ENCODE measurements at places on chromosomes 2 and 18. TPM values are rescaled to one million over a fixed set of nuclear protein-coding genes. Genes with fewer than 3 reads are reported as not detected.
A peak's percentile ranks its signal among the peaks of the same experiment; 100 is the strongest.

Gene C1QL2
- not detected for total RNA-seq

DNA sequence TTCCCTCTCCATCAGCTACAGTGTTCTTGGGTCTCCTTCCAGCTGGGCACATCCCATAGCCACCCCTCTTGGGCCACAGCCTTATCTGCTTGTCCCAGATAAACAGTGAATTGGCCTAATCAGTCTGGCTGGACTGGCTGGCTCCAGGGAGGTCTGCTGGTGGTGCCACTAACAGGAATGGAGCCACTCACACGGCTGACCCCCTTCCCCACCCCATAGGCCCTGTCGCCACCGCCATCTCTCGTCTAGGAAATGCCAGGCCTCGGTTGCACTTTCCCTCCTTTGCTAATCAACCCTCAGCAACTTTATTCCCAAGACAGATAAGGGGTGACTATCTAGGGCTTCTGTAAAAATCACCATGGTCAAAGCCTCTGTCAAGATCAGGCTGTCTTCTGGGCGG is 23.0 kb upstream of the TNP1 start:
- DNase-seq, result no peak

DNA sequence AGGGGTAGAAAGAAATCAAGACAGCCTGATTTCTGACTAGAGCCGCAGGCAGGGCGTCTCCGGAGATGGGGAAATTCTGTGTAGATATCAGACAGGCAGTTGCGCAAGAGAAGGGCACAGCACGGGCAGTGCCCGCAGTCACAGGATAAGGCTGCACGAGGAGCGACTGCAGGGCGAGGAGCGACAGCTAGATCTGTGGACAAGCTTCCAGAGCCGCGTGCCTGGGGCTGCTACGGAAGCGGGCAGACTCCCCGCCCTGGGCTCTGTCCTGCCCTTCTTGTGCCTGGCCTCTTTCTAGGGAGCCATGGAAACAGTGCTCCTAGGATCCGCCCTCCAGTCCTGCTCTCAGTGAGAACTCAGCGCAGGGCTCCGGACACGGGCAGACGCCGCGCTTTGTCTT is 12.6 kb downstream of the MC5R start:
- DNase-seq, result no peak

Gene CCDC102B
- total RNA-seq, result 1.3 TPM

Gene PASK
- total RNA-seq, result 3.3 TPM

DNA sequence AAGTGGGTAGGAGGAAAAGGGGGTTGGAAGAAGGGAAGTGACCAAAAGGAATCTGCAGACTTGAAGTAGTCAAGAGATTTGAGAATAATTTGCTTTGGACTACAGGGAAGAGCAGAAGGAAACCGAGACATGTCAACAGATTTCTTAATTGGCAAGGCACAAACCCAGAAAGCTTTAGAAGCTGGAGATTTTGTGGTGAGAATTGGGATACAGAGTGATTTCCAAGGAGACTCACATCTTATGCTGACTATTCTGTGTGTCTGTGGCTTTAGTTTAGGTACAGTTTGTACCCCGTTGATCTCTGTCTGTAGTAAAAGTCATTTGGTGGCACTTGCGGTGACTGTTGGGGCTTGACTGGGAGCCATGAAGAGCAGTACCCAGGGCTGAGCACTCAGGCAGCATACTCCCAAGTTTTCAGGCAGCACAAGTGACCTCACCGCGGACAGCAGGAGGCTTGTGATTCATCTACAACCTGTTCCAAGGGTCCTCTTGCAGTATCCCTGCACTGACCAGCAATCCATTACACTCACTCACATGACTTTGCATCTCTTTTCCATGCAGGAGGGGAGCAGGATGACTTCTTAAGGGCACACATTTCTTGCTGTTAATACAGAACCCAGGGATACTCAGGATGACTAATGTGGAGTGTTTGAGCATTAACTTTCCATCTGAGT is 97.1 kb upstream of the TNP1 start:
- DNase-seq, result no peak

Gene PDCD1
- total RNA-seq, result not detected

DNA sequence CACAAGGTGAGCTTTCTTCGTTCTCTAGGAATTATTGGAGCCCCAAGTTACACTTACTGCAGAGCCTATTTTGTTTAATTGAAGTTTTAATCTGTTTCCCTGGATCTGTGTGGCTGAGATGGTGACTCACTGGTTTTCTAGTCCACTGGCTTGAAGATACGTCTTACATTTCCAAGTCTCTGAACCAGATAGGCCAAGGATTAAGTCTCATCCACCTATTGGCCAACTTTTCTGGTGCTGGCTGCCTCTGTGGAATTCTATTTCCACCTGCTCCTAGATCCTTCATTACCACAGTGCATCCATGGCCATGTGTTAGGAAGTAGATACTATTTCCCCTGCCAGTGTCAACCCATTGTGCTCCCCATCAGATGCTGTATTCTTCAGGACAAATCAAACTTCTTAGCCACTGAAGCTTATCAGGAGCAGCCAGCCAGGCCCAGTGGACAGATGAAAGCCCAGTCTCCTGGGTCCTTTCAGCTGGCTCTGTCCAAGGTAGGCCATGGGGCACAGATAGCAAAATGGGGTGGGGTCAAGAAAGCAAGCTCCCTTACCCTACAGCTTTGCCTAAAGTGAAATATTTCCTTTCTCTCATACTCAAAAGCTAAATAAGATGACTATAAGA is 198.8 kb upstream of the TCF4 start:
- DNase-seq, result no peak

Gene CLASP1
- total RNA-seq, result 43.5 TPM

Gene RPRM
- not detected for total RNA-seq

- peak; percentile 43 for DNase-seq
Measured at GRCh38 chr2:28750316-28751251, 1.0 kb upstream of the PPP1CB start.

Gene NDUFS1
- total RNA-seq, result 97.2 TPM

GRCh38 chr2:74690571-74690970 is 36.5 kb downstream of the SEMA4F start:
- DNase-seq, result peak; percentile 57

DNA sequence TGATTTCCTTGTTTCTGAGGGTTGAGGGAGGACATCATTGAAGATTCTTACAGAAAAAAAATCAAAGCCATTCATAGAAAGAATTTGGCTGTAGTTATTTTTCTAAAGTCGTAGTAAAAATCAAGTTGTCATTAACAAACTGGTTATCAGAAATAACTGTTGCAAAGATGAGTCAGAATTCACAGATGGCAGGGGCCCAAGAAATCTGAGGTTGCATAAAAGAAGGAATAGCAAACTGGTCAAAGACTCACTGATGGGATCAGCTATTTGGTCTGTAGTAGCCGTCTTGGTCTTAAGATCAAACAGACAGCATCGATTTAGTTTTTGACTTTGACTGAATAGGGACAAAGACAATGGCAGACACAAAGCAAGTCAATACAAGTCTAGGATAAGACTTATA is 334.3 kb downstream of the FIGN start:
- peak; percentile 1 for DNase-seq

Gene TUBA3E
- total RNA-seq, result not detected

DNA sequence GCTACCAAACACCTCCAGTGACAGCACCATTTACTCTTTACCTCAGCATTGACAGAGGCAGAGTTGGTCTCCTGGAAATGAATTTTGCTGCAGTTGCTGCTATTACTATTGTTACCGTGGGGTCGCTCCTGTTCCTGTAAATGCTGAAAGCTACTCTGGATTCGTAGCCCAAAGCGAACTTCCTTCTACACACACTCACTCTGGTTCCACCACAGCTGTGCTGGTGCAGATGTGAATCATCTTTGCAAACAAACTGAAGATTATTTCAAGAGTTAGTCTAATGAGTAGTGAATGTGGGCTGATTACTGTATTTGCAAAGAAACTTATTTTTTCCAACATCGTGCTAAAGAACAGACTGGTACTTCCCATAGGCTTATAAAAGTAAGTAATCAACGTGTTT is 304.0 kb downstream of the LPIN1 start:
- DNase-seq, result peak; percentile 82

Gene KIF3C
- 21.1 TPM for total RNA-seq

- no peak for DNase-seq
Measured at GRCh38 chr2:66306483-66306882, 128.4 kb upstream of the MEIS1 start.

Measured in HFFc6 (cell line).